ENCODE measurements at places on chromosomes 7 and 10.

DNA sequence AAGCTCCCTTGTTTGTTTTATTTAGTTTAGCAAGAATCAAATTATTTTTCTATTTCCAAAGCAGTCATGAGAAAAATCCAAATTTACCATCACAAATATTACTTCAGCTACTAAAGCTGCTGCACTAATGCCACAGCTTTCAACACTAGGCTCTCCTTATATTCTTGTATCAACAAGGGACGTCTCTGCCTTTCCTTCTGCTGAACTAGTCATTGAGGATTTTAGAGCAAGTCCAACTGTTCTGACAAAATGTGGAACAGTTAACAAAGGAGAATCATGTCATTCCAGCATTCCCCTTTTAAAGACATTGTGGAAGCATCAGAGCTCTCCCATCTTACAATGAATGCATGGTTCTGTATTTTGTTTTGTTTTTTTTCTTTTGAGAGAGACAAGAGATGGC, 28.6 kb downstream of the FAM13C start:
- DNase-seq = no peak

DNA sequence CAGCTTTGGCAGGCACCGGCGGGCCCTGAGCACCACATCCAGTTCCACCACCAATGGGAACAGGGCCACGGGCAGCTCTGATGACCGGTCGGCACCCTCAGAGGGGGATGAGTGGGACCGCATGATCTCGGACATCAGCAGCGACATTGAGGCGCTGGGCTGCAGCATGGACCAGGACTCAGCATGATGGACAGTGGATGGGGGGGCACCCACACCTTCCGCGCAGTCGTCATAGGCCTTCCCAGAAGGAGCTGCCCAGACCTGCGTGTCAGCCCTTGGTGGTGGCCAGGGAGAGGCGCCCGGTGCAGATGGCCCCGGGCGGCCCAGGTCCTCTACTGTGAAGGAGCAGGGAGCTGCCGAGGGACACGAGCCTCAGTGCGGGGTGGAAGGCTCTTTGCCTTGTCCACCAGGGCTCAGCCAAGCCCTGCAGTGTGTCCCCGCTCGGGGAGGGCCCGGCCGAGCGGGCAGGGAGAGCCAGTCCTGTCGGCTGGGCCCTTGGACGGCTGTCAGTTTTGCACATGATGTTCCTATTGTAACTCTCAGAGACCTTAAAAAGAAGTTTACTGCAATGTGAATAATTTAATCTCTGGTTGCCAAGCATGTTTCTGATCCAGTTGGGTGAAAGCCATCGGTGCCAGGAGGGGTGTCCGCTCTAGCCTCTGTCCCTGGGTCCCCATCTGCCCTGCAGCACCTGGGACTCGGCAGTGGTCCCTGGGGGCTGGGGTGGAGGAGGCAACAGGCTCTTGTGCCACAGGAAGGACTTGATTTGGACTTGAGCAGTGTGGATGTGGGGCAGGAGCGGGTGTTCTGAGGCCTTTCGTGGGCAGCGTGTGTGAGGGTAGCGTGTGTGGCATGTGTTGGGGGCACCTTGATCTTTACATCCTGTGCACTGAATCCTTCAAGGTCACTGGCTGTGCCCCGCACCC, 12.6 kb downstream of the NACAD start:
- no peak for DNase-seq

DNA sequence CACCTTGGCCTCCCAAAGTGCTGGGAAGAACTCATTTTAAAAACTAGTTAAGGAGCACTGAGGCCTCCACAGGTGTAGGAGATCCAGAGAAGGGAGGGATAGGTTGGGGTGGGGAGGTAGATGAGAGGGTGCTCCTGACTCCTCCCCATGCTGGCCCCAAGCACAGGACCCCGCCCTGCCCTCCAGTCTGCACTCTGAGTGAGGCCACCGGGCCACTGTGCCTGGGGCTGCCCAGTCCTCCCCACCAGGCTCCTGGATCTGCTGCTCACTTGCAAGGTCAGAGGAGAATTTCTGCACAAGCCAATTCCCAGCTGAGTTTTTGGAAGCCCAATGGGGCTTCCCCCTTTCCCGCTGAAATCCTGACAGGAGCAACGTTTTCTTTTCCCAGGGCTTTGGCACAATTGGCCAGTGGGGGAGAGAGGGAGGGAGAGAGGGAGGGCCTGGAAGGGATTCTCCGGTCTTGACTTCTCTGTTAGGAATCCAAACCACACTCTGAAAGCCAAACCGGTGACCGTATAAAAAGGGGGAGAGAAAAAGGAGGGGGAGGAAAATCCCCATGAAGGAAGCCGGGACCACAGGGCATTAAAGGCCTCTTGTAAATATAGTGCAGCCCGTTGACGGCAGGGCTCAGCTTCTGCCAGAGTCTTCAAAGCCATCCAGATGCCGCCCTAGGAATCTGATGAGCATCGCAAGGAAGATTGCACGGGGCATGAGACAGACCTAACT, 116.2 kb downstream of the SH3PXD2A start:
- no peak for DNase-seq

DNA sequence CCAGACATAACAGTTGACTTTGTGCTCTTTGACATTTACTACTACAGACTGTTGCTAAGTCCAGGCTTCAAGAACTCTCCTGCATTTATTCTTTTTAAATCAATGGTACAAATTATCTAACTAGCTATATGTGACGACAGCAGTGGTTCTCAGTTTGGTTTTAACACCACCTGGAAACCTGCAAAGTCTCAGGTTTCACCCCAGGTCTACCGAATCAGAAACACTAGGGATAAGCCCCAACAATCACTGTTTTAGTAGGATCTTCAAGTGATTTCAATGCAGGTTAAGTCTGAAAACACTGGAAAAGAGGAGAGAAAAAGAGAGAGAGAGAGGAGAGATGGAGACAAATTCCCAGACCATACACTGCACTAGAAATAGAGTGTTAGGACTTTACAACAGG, 519.0 kb downstream of the PCDH15 start:
- no peak for DNase-seq

DNA sequence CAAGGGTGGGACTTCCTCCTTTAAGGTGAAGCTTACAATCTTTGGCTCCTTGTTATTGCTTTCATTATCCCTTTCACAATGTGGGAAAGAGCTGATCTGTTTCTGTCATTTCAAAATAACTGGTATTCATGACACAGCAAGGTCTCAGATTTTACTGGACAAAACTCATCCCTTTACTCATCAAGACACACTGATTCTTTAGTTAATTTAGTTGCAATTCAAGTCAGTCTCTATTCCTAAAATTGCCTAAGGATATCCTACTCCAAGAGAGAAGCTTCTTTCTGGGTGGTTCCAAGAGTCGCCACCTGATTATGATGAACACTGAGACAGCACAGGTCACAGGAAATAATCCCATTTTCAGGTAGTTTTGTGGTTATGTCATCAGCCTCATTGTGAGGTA, 5.8 kb upstream of the PNLIPRP3 start:
- no peak for DNase-seq

DNA sequence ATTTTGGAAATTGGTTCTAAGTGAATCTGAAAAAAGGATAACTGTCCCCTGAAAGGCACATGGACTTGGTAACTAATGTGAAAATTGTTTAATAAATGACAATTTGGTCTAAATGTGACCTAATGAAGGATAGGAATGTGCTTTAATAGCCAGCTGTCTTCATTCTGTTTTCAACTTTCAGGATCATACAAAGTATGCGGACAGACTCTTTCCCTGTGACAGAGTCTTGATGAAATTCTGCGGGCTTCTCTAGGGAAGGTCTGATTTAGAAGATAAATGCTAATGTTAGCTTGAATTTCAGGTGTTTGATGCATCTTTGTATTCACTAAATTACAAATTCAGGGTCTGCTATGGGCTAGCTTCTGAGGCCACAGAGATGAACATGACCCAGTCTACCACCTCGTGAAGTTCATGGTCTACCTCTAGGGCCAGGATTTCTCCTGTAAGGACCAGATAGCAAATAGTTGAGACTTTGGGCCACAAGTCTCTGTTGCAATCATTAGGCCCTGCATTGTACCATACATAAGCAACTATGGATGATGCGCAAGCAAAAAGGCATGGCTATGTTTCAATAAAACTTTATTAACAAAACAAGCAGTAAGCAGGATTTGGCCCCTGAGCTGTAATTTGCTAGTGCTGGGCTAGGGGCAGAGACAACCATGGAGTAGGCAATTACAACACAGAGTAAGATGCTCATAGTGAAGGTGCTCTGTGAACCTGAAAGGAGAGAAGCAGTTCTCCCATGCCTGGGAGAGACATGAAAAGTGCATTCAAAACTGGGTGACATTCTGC, 368.6 kb downstream of the INHBA start:
- no peak for DNase-seq

DNA sequence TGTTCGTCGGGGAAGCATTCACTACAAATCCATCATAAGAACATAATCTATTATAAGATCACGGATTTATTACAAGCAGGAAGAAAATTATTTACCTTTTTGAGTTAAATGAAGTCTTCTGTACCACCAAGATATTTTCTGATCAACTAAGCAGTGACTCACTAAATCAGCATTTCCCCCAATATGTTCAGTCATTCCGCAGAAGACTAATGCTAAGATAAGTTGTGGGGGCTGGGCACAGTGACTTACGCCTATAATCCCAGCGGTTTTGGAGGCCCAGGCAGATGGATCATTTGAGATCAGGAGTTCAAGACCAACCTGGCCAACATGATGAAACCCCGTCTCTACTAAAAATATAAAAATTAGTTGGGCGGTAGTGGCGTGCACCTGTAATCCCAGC, 144.2 kb upstream of the EGR2 start:
- DNase-seq = no peak

- no peak for DNase-seq
These were observed 17.6 kb upstream of the GDI2 start for GRCh38 chr10:5830629-5831445.

GRCh38 chr7:102993718-102994029, 80.9 kb downstream of the LRRC17 start:
- no peak for DNase-seq

Data from RWPE2 (cell line).